ENCODE measurements at places on chromosomes 11 and 22.

DNA sequence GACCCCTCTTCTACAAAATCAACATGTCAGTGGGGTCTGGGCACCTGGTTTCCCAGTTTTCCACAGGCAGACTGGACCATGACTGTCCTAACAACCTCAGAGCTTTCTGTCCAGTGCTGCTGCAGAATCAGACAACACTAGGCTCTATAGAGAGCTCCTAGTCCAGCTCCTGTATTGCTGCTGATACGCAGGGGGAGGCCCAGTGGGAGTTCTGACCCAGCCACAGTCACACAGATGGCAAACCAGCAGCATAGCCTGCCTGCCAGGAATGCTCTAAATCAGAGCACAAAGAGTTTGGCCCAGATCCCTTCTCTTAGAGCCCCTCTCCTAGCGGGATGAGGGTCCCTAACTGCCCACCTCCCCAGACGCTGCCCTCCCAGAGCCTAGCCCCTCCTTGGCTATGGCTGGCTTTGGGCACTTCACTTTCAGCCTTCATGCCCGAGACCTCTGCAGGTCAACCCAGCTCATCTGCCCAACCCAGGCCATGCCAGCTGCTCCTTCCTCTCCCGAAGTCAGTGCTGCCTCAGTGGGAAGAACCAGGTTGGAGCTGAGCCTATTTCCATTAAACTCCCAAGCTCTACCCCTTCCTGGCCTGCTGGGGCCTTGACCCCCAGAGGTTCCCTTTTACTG, 15.8 kb upstream of the SLCO2B1 start:
- no peak for DNase-seq

- DNase-seq = no peak
These were observed 27.0 kb downstream of the PITPNB start for GRCh38 chr22:27892064-27892463.

DNA sequence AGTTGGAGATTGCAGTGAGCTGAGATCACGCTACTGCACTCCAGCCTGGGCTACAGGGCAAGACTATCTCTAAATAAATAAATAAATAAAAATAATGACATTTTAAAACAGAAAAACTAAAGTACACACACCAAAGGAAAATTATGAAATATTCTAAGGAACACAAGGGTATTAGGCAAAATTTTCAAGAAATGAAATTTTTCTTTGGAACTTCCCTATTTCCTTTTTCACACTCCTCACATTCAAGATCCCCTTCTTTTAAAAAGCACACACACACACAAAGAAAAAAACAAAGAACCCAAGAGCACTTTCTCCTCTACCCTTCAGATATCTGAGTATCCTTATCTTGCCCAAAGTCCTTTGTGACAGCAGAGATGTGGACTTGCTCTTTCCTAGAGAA, 92.8 kb downstream of the CCDC73 start:
- no peak for DNase-seq

DNA sequence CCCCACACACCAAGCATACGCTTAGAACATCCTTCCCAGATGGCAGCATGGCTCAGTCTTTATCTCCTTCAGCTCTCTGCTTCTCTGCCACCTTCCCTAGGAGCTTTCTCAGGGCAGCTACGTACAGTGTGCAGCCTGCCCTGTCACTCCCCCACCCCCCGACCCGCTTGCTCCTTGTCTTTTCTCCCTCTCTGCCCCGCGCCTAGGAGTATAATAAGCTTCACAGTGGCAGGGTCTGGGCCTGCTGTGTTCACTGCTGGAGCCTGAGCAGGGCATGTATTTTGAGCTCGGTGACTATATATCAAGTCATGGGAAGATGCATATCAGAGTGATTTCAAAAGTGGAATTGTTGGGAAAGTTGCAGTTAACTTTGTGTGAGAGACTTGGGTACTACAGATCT, 55.8 kb upstream of the ADSL start:
- DNase-seq = no peak

DNA sequence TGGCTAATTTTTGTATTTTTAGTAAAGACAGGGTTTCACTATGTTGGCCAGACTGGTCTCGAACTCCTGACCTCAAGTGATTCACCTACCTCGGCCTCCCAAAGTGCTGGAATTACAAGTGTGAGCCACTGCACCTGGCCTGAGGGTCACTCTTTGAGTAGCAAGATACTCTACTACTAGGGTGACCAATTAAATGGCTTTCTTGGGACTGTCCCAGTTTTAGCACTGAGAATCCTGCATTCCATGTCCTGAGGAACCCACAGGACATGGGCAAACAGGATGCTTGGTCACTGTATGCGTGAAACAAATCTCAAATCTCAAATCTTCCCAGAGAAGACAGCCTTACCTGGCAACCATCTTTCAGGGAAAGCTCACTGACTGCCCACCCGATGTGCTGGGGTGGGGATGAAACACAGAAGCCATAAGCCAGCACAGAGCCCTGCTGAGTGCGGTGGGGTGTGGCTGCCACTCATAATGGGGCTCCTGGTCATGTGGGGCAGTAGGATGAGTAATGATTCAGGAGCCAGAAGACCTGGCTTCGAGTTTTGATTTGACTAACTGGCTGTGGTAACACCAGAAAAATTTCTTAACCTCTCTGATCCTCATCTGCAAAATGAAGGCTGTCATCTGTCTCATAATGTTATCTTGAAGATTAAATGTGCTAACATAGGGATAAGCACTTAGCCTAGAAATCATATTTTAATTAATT, 11.5 kb downstream of the CLMP start:
- DNase-seq = peak; percentile 71

- no peak for DNase-seq
These were observed 65.9 kb upstream of the BLID start for GRCh38 chr11:122181893-122182292.

GRCh38 chr22:17084554-17085276, at the start of gene IL17RA:
TSS of gene IL17RA (plus strand) at chr22:17085000. CDS start at chr22:17085092, 92 bp downstream.
- DNase-seq = peak; percentile 92

DNA sequence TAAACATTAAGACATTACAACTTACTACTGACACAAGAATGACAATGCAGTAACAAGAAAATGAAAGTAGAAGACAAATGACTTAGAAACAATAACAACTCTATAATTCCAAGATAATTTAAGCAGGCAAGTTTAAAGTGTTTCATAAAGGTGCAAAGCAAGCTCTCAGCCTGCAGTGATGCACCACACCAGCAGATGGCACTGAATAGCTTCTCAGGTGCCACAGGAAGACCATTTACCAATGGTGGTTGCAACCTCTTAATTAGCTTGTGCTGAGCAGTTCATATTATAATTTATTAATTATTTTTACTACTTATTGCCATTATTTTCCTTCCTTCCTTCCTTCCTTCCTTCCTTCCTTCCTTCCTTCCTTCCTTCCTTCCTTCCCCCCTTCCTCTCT, 60.6 kb downstream of the NXPE2 start:
- DNase-seq = peak; percentile 63

GRCh38 chr22:33049119-33049729, 9.0 kb downstream of the SYN3 start:
- DNase-seq = peak; percentile 75

GRCh38 chr11:68282141-68282860, 10.5 kb upstream of the C11orf24 start:
- DNase-seq = peak; percentile 39

DNA sequence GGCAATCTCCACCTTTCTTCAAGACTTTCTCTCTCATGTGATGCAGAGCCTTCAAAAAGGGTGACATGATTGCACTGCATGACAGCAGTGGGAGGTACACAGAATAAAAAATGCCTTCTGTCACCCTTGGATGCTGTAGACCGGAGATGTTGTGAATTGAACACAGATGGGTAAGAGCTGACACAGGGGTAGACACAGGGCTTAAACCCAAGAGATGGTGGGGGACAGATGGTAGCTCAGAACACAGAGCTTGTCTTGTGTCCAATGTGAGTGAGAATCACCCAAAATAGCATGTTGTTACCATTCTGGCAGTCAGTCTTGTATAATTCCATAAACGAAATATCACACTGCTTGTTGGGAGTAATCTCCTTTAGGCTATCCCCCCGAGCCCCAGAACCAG, 69.9 kb downstream of the JRKL start:
- no peak for DNase-seq

GRCh38 chr11:59801981-59802638, 8.5 kb downstream of the MRPL16 start:
- DNase-seq = no peak

- no peak for DNase-seq
These were observed 36.5 kb upstream of the APLNR start for GRCh38 chr11:57273448-57274058.

GRCh38 chr11:81030186-81030585, 1589.4 kb upstream of the TENM4 start:
- peak; percentile 43 for DNase-seq

GRCh38 chr22:35972559-35972958, 56.1 kb downstream of the RBFOX2 start:
- DNase-seq = no peak

DNA sequence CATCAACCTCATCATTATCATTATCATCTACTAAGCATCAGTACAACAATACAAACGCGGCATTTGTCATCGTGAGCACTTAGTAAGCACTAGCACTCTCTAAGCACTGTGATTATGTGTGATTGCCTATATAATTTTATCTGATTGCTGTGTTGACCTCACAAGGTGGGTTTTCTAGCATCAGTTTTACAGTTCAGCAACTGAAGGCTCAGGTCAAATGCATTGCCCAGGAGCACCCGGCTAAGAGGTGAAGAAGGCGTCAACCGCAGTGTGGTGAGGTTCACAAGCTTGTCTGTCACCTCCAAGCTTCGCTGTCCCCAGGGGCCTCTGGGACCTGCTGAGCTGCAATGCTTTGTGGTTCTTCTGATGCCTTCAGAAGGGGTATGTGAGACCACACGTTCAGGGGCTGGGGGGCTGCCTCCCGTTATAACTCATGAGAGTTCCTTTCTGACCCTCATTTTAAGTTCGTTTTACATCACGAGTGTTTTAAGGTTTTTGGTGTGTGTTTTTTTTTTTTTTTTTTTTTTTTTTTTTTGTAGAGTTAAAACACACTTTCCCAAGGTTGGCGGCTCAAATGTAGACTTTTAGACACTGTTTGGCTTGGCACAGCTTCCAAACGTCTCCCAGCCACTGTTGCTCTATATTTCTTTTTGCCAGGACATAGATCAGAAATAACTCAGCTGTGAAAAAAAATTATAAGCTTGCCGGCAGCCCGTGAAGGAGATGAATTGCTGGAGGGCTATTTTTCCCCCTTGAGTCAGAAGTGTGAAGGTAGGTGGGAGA, 33.8 kb upstream of the SCUBE1 start:
- no peak for DNase-seq
